Uterus (tissue), 4 donors: ENCODE measurements at places on chromosomes 5 and 9.

GRCh38 chr9:26893030-26893676 is 551 bp upstream of the CAAP1 start:
- no peaks in the 10 kb centered on the region for H3K27me3 ChIP-seq
- H3K36me3 ChIP-seq = no peaks in the 10 kb centered on the region
- peak overlapping the region; percentile 96 for H3K4me3 ChIP-seq
- peaks cover 9% of the 10 kb centered on the region for H3K4me1 ChIP-seq
- no peak for DNase-seq

- H3K27ac ChIP-seq = no peak overlapping the region
- H3K4me3 ChIP-seq = no peak overlapping the region
- H3K4me1 ChIP-seq = no peaks in the 10 kb centered on the region
- H3K27me3 ChIP-seq = no peaks in the 10 kb centered on the region
Observed at GRCh38 chr9:133937120-133937519, 55.0 kb downstream of the VAV2 start.

- no peaks in the 10 kb centered on the region for H3K4me1 ChIP-seq
- no peak overlapping the region for H3K4me3 ChIP-seq
- H3K36me3 ChIP-seq = no peaks in the 10 kb centered on the region
- H3K27ac ChIP-seq = no peak overlapping the region
- DNase-seq = peak; percentile 9
- no peaks in the 10 kb centered on the region for H3K27me3 ChIP-seq
Observed at GRCh38 chr9:93669958-93670207, 93.5 kb downstream of the PHF2 start.

DNA sequence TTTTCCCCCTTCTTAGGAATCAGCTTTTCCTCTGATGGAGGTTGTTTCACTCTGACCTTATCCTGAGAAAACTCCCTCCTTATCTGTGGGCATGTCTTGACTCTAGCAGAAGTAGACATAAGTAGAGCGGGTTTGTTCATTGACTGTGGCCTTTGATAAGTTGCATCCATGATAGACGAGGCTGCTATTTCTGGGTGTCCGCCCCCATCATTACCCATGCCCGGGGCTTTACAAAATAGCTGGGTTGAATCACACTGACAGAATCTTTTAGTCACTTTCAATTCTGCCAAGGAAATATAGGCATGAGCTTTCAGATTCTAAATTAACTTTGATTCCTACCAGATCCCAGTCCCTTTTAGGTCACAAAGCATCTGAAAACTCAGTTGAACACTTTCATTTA is 223.8 kb downstream of the SEC61B start:
- no peaks in the 10 kb centered on the region for H3K27me3 ChIP-seq
- H3K4me1 ChIP-seq = no peaks in the 10 kb centered on the region
- H3K27ac ChIP-seq = no peak overlapping the region
- no peak overlapping the region for H3K4me3 ChIP-seq
- no peak for DNase-seq

- no peak overlapping the region for H3K4me3 ChIP-seq
- H3K4me1 ChIP-seq = no peaks in the 10 kb centered on the region
- no peaks in the 10 kb centered on the region for H3K27me3 ChIP-seq
- DNase-seq = no peak
Observed at GRCh38 chr5:93186076-93186682, 394.8 kb downstream of the NR2F1-AS1 start.

DNA sequence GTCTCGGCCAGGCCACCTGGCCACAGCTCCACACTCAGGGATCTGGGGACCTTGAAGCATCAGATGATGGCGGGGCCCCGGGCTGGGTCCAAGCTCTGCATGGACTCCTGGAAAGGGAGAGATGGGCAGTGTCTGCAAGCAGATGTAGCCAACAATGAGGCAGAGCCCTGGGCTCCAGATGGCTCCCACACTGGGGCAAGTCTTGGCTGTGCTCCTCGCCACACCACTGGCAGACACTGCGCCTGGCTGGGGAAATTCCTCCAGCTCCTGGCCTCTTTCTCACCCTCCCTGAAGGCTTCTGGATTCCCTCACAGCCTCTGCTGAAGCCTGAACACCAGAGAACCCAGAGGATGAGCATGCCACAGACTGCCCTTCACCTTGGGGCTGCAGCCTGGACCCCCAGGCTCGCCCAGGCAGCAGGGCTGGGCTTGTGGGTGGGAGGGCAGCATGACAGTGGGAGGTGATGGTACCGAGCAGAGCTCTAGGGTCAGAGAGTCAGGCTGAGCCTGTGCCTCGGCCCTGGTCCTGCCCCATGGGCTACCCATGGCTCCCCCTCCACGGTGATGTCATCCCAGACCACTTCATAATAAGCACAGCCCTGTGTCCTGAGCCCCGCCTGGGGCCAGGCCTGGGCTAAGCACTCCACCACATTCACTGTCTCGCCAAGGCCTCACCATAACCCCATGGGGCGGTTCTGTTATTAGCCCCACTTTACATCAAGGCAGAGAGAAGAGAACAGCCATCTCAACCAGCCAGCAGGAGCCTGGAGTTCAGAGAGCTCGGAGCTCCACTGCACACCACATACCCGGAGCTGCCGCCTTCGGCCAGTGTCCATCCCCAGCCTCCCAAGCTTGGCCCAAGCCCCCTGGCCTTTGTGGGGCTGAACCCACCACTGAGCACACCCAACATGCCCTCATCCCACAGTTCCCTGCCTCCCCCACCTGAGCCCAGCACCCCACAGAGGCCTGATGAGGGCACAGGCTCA is 62.2 kb upstream of the ADAMTS2 start:
- no peaks in the 10 kb centered on the region for H3K4me1 ChIP-seq
- H3K27me3 ChIP-seq = no peaks in the 10 kb centered on the region
- no peak for DNase-seq
- H3K27ac ChIP-seq = no peak overlapping the region
- H3K36me3 ChIP-seq = no peaks in the 10 kb centered on the region

- H3K27ac ChIP-seq = no peak overlapping the region
- no peak for DNase-seq
- no peaks in the 10 kb centered on the region for H3K4me1 ChIP-seq
- H3K36me3 ChIP-seq = no peaks in the 10 kb centered on the region
- H3K27me3 ChIP-seq = no peaks in the 10 kb centered on the region
Observed at GRCh38 chr9:70442328-70442848, 27.9 kb upstream of the KLF9 start.

GRCh38 chr5:137026296-137026695 is 472.8 kb downstream of the SPOCK1 start:
- DNase-seq = no peak
- no peaks in the 10 kb centered on the region for H3K4me1 ChIP-seq
- H3K36me3 ChIP-seq = no peaks in the 10 kb centered on the region
- H3K27ac ChIP-seq = no peak overlapping the region

DNA sequence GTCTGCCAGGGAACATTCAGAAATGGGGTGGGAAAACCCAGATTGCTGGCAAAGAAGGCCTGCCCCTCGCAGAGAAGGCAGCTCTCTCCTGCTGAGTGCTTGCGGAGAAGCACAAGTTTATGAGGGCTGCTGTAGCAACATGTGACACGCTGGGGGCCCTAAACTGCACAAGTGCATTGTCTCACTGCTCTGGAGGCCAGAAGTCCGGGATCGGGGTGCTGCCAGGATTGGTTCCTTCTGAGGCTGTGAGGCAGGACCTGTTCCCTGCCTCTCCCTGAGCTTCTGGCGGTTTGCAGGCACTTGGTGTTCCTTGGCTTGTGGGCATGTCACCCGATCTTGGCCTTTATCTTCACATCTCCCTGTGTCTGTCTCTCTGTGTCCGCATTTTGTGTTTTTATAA is 75.6 kb upstream of the NEURL1B start:
- no peaks in the 10 kb centered on the region for H3K4me1 ChIP-seq
- H3K4me3 ChIP-seq = no peak overlapping the region
- no peak overlapping the region for H3K27ac ChIP-seq
- H3K36me3 ChIP-seq = no peaks in the 10 kb centered on the region
- no peak for DNase-seq
- H3K27me3 ChIP-seq = no peaks in the 10 kb centered on the region

DNA sequence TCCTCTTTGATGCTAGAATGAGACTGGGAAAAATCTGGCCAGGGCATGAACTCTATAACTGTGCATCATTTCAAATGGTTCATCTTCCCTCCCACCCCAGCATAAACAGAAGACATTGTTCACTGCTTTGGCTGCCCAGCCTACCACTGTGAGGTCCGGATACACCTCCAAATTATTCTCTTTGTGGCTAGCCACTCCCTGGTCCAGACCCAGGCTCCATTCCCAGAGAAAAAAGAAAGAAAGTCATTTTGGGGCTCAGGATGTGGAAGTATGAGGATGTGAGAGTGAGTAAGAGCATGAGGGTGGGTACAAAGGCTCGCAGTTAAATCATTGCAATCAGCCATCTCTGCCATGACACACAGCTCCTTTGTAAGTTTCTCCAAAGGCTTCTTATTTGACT is 559.2 kb downstream of the PSAT1 start:
- no peak overlapping the region for H3K27ac ChIP-seq
- H3K4me3 ChIP-seq = no peak overlapping the region
- no peaks in the 10 kb centered on the region for H3K27me3 ChIP-seq
- H3K36me3 ChIP-seq = no peaks in the 10 kb centered on the region
- DNase-seq = no peak
- H3K4me1 ChIP-seq = no peaks in the 10 kb centered on the region

DNA sequence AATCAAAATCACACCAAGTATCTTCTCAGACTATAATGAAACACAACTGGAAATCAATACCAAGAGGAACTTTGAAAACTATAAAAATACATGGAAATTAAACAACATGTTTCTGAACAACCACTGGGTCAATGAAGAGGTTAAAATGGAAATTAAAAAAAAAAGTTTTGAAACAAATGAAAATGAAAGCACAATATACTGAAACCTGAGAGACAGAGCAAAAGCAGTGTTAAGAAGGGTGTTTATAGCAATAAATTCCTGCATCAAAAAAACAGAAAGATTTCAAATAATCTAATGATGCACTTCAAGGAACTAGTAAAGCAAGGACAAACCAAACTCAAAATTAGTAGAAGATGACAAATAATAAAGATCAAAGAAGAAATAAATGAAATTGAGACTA is 92.0 kb downstream of the TMEM232 start:
- H3K27me3 ChIP-seq = no peaks in the 10 kb centered on the region
- H3K27ac ChIP-seq = no peak overlapping the region
- H3K4me1 ChIP-seq = no peaks in the 10 kb centered on the region

- H3K27ac ChIP-seq = no peak overlapping the region
- H3K36me3 ChIP-seq = no peaks in the 10 kb centered on the region
- no peak overlapping the region for H3K4me3 ChIP-seq
- H3K4me1 ChIP-seq = no peaks in the 10 kb centered on the region
- no peak for DNase-seq
Observed at GRCh38 chr9:126842977-126843799, 17.3 kb upstream of the ZBTB34 start.
